ENCODE measurements at places on chromosomes 1 and 21. TPM values are rescaled to one million over a fixed set of nuclear protein-coding genes. Genes with fewer than 3 reads are reported as not detected.

Gene CYP4X1
- not detected for total RNA-seq

Gene SNIP1
- total RNA-seq, result 27.7 TPM

Gene COG2
- total RNA-seq, result 31.2 TPM

GRCh38 chr1:26703478-26703877 lies 7.7 kb downstream of the ARID1A start:
- H3K27me3 ChIP-seq, result no peaks in the 10 kb centered on the region
- H3K36me3 ChIP-seq, result peaks cover 34% of the 10 kb centered on the region
- no peak overlapping the region for H3K4me3 ChIP-seq
- peaks cover 24% of the 10 kb centered on the region for H3K4me1 ChIP-seq

DNA sequence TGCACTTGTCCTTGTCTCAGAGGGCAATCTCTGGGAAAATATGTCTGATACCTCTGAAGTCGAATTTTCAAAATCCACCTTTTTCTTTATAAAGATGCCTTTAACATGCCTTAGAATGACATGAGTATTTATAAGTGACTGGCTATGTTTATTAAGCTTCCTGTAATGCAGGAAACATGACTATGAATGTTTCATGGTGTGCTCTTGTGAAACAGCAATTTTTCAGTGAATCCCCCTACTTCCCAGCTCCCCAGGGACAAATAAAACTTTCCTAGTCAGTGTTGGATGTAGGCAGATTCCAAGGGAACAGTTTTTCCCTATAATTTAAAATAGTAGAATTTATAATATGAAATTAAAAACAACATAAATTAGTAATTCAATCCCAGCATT lies 437.0 kb downstream of the LMO4 start:
- H3K4me3 ChIP-seq, result no peak overlapping the region
- H3K4me1 ChIP-seq, result no peaks in the 10 kb centered on the region
- H3K27me3 ChIP-seq, result no peaks in the 10 kb centered on the region
- H3K27ac ChIP-seq, result no peak overlapping the region
- DNase-seq, result no peak

- no peak overlapping the region for H3K27ac ChIP-seq
- no peaks in the 10 kb centered on the region for H3K4me1 ChIP-seq
- H3K36me3 ChIP-seq, result no peaks in the 10 kb centered on the region
- H3K27me3 ChIP-seq, result peaks cover 34% of the 10 kb centered on the region
These were observed 72.5 kb downstream of the RUNX3 start for GRCh38 chr1:24857507-24858133.

DNA sequence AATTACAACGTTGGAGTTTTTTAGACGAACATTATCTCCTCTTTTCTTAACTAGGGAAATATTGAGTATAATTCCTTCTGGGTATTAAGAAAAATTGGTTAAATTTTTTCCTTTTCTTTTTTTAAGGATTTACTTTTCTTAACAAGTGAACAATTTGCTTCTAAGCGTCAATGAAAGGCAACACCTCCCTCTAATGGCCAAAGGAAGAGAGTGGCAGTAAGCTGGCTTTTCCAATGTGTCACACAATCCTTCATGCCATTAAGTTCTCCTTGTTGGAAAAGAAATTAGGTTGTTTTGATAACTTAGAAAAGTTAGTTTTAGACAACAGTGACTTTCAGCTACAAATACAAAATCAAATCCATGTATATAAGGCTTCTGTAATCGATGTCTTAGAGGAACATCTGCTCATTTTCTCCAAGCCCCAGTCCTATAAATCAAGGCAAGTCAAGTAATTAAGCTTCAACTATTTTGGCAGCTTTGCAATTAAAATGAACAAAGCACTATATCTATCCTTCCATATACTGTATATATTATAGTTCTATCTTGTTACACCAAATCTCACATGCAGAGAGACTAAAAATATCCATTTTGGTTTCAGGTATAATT lies 62.8 kb downstream of the EDEM3 start:
- no peak overlapping the region for H3K27ac ChIP-seq
- H3K27me3 ChIP-seq, result no peaks in the 10 kb centered on the region
- no peaks in the 10 kb centered on the region for H3K4me1 ChIP-seq
- DNase-seq, result no peak
- H3K36me3 ChIP-seq, result peaks cover 31% of the 10 kb centered on the region
- no peak overlapping the region for H3K4me3 ChIP-seq

DNA sequence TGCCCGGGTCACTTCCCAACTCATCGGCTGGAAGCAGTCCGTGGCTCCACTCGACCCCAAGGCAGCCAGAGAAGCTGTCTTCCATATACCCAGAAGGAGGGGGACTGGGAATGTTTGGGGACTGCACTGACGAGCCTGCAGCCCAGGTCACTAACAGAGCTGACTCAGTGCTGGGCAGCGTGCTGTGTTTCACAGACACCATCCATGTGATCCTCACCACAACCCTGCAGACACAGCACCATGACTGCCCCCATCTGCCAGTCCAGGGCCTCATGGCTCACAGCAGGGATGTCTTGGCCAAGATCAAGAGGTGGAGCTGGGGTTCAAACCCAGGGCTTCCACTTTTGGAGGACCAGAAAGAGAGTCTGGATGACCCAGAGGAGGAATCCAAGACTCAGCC lies 67.9 kb downstream of the KLHDC7A start:
- H3K27me3 ChIP-seq, result peaks cover 17% of the 10 kb centered on the region
- H3K4me1 ChIP-seq, result no peaks in the 10 kb centered on the region
- no peak overlapping the region for H3K4me3 ChIP-seq
- H3K27ac ChIP-seq, result no peak overlapping the region

DNA sequence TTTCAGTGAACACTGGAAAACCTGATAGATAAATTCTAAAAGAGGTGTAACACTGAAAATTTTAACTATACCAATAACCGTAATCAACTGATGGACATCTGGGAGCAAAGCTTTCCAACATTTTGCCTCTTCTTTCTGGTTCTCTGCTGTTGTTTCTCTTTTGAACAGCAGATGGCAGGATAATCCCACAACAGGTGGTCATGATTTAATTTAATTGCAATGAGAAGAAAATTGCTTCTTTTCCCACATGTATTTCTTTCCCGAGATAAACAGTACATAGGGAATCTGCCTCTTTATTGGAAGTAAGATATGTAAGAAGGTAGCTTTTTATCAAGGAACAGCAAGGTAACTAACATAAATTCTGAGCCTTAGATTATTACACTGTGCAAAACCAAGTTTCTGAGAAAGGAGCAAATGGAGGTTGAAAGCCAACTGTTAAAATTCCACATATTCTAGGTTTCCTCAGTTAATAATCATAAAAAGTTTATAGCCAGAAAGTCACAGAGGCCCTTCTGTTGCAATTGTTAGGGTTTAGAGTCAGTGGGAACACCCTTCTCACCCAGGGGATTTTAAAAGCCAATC lies 72.9 kb downstream of the RPS6KA1 start:
- H3K36me3 ChIP-seq, result no peaks in the 10 kb centered on the region
- peaks cover 23% of the 10 kb centered on the region for H3K4me1 ChIP-seq
- H3K27ac ChIP-seq, result no peak overlapping the region
- peak; percentile 64 for DNase-seq
- no peak overlapping the region for H3K4me3 ChIP-seq

DNA sequence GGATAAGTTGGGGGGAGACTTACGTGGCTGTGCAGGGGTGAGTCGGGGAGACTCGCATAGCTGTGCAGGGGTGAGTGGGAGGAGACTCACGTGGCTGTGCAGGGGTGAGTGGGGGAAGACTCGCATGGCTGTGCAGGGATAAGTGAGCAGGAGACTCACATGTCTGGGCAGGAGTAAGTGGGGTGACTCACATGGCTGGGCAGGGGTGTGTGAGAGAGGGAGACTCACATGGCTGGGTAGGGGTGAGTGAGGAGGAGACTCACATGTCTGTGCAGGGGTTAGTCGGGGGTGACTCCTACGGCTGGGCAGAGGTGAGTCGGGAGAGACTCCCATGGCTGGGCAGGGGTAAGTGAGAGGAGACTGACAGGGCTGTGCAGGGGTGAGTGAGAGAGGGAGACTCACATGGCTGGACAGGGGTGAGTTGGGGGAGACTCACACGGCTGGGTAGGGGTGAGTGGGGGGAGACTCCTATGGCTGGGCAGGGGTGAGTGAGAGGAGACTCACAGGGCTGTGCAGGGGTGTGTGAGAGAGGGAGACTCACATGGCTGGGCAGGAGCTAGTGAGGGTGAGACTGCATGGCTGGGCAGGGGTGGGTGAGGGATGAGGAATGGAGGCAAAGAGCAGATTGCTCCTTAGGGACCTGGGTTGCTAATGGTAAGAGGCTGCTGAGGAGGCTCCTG lies 56.0 kb upstream of the ABCG1 start:
- peak overlapping the region; percentile 40 for H3K27ac ChIP-seq
- DNase-seq, result peak; percentile 33
- no peak overlapping the region for H3K4me3 ChIP-seq
- no peaks in the 10 kb centered on the region for H3K36me3 ChIP-seq

DNA sequence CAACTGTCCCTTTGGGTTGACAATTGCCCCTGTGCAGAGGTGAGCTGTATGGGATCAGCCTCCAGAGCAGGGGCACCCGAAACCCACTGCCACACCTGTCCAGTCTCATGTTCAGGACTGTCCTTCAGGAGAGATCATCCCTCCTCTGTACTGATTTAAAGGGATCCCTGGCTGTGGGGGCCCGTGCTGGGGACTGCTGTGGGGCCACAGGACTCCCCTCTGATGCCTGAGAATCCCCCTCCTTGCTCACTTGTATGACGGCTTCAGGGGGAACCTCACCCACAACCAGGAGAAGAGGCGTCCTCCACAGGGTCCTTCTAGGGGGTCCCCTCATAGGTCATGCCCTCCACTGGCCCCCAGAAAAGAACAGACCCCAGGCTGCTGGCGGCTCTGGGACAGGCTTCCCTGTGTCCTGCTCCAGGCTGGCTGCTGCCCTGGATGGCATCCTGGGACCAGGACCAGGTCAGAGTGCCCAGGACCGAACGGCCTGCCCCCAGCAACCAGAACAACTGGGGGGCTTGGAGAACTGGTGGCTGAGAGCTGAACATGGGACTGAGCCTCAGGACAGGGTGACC lies 77.5 kb upstream of the ACTRT2 start:
- no peaks in the 10 kb centered on the region for H3K36me3 ChIP-seq
- H3K4me1 ChIP-seq, result no peaks in the 10 kb centered on the region
- no peak overlapping the region for H3K4me3 ChIP-seq
- no peaks in the 10 kb centered on the region for H3K27me3 ChIP-seq

DNA sequence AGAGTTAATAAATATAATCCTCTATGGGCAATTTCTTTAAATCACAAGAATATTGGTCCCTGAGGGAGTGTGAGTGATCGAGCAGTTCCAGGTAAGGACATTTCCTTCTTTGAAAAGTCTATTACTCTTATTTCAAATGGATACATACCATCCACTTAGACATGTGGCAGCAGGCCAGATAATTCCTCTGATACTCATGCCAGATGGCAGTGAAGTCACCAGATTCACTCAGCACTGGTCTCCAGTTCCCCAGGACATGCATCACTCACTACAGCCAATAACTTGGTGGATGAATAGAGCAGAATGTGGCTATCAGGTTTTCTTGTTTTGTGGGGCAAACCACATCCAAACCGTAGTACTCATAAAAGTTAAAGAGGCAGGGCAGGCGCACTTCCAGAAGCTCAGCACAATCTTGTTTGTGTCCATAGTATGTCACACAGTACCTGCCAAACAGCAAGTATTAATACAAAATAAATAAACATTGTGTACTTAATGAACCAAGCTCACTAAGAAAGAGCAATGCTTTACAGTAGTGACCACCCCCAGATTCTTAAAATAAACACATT lies 74.2 kb upstream of the CD53 start:
- H3K27ac ChIP-seq, result no peak overlapping the region
- peaks cover under 1% of the 10 kb centered on the region for H3K4me1 ChIP-seq
- peaks cover 3% of the 10 kb centered on the region for H3K36me3 ChIP-seq
- H3K27me3 ChIP-seq, result peaks cover 2% of the 10 kb centered on the region
- no peak overlapping the region for H3K4me3 ChIP-seq

- no peaks in the 10 kb centered on the region for H3K4me1 ChIP-seq
- H3K27ac ChIP-seq, result no peak overlapping the region
- no peak overlapping the region for H3K4me3 ChIP-seq
- H3K27me3 ChIP-seq, result peaks cover 32% of the 10 kb centered on the region
- H3K36me3 ChIP-seq, result no peaks in the 10 kb centered on the region
These were observed 34.6 kb upstream of the FHAD1 start for GRCh38 chr1:15212216-15212953.
